Activated T-helper 1 cell treated with Interleukin-2 at 50 U/mL for 16 hours (primary cell): ENCODE measurements at places on chromosomes 1 and 21.
A peak's percentile ranks its signal among the peaks of the same experiment; 100 is the strongest.

DNA sequence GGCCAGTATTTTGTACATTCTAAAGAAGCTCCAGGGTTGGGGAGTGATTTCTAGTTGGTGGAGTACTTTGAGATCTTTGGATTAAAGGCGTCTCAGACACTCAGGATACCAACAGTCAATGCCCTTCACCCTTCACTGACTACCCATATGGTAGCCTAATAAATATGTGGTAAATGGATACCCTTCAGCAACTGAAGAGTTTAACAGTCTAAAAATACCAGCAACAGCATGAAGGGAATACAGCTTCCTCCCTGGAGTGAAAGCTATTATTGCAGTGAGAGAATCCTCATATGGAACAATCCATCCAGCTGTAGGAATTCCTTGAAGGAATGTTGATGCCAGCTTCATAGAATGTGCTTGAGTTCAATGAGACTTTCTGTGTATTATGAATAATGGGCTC, 26.8 kb downstream of the DNAJC11 start:
- DNase-seq: no peak

DNA sequence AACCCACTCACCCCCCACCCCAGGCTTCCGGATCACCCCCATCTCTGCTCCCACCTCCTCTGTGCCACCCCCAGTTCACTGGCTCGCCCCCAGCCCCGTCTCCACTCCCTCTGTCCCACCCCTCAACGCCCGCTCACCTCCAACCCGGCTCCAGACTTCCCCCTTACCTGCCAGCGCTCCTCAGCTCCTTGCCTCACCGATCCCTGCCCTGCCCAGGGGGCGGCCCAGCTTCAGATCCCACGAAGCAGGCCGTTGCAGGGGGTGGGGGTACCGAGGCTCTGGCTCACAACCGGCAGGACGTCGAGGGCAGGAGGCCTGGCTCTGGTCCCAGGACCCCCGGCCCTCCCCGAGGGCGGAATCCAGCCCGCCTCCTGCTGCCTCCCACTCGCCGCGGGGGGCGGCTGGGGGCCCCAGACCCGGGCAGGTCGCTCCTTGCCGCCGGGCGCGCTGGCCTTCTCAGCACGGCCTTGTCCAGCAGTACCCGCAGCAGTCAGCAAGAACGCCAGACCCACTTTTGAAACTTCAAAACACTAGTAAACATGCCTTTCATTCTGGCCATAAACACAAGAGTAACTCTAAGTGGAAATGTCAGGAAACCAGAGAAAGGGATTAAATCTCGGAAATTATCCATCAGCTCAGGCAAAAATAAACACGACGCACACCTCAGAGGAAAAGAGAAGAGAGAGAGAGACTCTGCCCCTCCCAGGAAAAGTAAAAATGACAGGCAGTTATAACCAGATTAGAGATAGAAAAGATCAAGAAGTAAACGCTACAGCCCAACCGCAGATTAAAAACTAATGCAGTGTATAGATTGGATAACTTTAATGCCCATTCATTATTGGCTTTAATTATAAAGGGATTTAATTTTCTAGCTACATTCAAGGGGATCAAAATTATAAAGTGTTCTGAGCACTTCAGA, 1.0 kb upstream of the FAM89A start:
- DNase-seq: peak; percentile 1

DNA sequence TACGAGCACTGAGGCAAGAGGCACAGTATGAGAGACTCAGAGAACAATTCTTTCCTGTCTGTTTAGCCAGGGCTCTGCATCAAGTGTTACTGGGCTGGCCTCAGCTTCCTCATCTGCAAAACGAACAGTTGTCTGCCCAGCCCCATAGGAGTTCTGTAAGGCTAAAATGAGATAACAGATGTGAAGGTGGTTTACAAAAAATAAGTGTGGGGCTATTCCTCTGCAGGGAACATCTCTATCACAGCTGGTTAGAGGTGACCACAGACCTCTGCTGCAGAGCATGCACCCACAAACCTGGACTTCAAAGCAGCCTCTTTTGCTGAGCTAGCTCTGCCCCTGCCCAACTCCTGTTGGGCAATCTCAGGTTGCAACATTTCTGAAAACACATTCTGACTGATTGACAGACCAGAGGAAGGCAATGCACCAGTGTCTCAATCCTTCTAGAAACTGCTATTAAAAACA, 10.5 kb upstream of the OLIG1 start:
- DNase-seq: no peak

- no peak for DNase-seq
Observed at GRCh38 chr1:94345148-94345721, 73.0 kb upstream of the ABCD3 start.

DNA sequence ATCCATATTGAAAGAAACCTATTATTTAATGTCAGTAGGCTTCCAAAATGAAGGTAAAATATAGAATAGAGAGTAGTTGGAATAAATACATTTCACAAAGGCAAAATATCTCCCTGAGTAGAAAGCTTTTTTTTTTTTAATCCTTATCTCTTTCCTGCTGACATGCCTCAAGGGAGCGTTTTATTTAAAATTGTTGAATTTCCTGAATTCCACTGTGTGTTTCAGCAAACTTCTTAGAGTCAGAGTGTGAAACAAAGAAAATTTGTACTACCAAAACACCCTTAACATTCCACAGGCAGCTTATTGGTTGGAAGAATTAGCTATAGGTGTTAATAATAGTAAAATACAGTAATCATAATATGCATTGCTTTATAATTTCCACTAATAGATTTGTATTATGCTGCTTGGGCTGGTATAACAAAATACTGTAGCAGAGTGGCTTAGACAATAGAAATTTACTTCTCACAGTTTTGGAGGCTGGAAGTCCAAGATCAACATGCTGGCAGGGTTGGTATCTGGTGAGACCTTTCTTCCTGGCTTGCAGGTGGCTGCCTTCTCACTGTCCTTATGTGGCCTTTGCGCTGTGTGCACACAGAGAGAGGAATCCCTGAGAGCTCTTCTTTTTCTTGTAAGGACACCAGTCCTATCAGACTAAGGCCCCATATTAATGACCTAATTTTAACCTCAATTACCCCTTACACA, 468.4 kb upstream of the C1orf87 start:
- DNase-seq: no peak

- no peak for DNase-seq
Observed at GRCh38 chr1:167744901-167745300, 23.1 kb downstream of the MPZL1 start.

DNA sequence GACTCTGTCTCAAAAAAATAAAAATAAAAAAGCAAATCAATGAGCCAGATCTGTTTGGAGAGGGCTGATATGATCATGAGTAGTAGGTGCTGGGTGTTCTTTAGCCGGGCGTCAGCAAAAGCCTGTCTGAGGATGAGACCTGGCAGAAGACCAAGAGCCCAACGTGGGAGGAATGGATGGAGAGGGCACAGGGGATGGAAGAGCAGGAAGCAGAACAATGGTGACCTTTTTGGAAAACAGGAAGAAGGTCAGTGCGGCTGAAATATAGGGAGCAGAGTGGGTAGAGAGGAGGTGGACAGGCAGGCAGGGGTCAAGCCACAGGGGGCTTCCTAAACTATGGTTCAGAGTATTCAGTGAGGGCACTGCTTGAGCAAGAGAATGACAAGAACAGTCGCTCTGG, 30.9 kb downstream of the VWA5B1 start:
- no peak for DNase-seq

GRCh38 chr21:33699277-33699676, 57.0 kb downstream of the ITSN1 start:
- DNase-seq: no peak

DNA sequence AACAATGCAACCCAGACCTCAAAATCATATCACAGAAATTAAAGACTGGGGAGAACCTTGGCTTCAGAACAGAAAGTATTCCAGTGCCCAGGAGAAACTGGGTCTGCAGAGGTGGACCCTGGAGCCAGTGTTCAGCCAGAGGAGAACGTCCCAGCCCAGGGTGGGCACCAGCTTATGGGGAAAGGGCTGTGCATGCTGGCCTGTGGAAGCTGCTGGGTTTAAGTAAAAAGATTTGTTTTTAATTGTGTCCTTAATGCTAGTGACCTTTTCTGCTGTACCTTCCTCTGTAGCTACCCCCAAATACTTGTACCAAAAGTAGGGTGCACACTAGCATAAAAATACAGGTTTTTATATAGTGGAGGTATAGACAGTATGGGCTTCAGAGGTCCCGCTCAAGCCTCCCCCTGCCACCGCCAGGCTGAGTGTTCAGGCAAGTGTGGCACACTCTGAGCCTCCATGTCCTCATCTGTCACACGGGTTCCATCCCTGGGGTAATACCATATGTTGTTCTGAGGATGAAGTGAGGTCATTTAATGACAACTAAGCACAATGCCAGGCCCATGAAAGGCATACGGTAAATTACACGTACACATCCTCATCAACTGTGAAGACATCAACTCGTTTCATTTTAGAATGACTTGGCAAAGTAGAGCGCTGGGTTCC, 47.0 kb downstream of the SLC37A1 start:
- DNase-seq: no peak

GRCh38 chr21:27033471-27033870, 66.6 kb upstream of the ADAMTS5 start:
- no peak for DNase-seq

- no peak for DNase-seq
Observed at GRCh38 chr1:118948846-118949245, 39.3 kb downstream of the TBX15 start.

DNA sequence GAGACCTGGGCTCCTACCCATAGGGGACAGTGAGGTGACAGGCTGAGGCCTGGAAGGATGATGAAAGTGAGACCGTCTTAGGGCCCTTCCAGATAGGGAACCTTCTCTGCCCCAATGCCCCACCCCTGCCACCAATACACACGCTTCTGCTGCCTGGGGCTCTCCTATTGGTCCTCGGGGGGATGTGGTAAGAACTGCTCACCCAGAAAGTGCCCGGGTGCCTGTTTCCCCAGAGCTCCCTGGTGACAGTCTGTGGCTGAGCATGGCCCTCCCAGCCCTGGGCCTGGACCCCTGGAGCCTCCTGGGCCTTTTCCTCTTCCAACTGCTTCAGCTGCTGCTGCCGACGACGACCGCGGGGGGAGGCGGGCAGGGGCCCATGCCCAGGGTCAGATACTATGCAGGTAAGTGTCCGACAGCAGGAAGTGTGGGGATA, 948 bp downstream of the SEMA4A start:
- no peak for DNase-seq

GRCh38 chr1:15065736-15066135, 87.8 kb upstream of the TMEM51 start:
- no peak for DNase-seq

- DNase-seq: no peak
Observed at GRCh38 chr1:195909061-195909460, 699.2 kb downstream of the KCNT2 start.

- DNase-seq: no peak
Observed at GRCh38 chr1:53769780-53770179, 30.8 kb upstream of the GLIS1 start.

DNA sequence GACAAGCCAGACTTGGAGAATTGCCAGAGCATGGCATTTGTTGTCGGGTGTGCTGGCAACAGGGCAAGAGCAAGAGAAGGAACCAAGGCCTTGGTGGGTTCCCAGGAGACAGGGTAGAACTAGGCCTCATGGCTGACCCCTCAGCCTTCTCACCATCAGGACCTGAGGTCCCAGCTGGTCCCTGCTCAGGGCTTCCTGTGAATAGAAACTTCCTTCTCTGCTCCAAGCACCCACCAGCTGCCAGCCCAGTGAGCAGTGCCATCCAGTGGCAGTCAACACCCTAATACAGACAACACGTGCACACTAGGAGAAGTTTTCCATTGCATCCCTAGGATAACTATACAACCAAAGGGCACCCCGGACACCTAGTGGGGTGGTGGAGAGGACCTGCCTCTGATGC, 22.8 kb downstream of the S100A6 start:
- DNase-seq: no peak

DNA sequence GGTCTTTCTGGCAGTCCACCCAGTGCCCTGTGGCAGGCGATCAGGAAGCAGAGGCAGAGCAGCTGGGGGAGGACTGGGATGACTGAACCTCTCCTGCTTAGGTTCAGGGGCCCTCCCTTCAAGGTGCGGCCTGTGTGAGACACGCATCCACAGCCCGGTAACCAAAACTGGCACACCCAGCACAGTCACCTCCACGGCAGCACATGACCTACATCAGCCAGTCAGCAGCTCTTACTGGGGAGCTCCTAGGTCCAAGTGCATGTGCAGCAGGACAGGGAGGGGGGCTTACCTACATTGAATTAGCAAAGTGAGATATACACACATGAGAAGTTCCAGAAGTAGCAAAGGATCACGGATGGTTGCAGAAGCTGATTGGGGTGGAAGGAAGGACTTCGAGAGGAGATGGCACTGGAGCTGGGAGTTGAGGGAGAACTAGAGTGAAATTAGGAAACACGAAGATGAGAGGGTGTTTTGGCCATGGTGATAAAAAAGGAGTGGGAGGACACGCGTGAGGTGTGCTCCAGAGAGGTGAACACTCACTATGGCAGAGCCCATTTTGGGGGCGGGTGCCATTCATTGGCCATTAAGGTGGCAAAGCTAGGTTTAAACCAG, 51.4 kb upstream of the IRF2BP2 start:
- DNase-seq: no peak

GRCh38 chr1:246214708-246215509, 292.2 kb downstream of the SMYD3 start:
- DNase-seq: no peak

DNA sequence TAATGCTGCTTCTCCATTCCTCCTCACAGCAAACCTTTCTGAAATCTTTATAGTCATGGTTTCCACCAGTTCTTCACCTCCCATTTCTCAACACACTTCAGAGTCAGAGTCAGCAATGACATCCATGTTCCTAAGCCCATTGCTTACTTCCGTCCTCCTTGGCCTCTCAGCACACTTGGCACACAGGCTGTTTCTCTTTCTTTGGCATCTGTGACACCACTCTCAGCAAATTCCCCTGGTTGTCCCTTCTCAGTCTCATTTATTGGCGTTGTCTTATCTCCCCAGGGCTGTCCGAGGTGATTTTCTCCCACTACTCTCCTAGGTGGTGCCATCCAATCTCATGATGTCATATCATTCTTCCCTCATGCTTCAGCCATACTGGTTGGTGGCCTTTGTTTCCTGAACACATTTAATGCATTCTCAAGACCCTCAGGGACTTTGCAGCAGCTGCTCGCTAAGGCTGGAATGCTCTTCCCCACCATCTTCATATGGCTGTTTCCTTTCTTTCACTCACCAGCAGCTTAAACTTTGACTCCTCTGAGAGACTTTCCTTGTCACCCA, 3.3 kb upstream of the LGALS8 start:
- no peak for DNase-seq
